ENCODE measurements at places on chromosomes 1 and 21.

DNA sequence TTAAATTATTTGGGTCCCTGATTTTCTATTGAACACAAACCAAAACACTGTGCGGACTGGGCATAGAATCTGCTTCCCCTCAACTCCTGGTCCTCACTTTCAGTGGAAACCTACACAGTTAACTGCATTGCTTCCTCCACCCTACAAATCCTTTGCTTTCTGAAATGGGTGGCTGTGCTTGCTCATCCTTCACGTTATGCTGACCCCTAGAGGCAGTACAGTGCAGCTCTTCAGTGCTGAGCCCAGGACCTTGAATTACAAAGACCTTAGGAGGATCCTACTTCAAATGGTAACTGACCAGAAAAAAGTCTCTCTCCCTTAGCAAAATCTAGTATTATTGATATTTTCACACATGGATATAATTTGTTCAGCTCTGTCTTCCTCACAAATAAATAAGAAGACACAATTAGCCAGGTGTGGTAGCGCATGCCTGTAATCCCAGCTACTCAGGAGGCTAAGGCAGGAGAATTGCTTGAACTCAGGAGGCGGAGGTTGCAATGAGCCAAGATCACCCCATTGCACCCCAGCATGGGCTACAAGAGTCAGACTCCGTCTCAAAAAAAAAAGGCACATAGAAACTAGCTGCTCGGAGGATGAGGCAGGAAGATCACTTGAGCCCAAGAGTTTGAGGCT, 63.4 kb upstream of the L1TD1 start:
- peak; percentile 72 for DNase-seq

DNA sequence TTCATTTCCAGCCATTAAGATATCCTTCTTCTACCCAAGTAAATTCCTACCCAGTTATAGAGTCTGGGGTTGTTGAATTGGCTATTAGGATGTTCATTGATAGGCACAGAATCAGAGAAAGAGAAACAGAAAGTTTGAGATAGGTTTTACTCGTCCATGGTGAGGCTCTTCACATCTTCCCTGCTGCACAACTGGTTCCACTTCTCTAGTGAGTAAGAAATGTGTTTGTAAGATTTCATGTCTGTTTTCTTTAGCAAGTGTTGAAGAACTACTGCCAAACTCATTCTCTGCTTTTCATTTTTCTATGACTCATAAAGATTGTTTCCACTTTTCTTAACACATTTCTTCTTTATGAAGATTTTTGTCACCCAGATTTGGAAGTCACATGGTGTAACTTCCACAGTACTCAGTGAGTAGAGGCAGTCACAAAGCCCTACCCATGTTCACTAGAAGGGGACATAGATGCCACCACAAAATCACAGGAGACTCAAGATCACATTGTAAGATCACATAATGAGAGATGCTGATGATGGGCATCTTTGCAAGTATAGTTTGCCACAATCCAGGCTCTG, 152.3 kb downstream of the SNX7 start:
- no peak for DNase-seq

DNA sequence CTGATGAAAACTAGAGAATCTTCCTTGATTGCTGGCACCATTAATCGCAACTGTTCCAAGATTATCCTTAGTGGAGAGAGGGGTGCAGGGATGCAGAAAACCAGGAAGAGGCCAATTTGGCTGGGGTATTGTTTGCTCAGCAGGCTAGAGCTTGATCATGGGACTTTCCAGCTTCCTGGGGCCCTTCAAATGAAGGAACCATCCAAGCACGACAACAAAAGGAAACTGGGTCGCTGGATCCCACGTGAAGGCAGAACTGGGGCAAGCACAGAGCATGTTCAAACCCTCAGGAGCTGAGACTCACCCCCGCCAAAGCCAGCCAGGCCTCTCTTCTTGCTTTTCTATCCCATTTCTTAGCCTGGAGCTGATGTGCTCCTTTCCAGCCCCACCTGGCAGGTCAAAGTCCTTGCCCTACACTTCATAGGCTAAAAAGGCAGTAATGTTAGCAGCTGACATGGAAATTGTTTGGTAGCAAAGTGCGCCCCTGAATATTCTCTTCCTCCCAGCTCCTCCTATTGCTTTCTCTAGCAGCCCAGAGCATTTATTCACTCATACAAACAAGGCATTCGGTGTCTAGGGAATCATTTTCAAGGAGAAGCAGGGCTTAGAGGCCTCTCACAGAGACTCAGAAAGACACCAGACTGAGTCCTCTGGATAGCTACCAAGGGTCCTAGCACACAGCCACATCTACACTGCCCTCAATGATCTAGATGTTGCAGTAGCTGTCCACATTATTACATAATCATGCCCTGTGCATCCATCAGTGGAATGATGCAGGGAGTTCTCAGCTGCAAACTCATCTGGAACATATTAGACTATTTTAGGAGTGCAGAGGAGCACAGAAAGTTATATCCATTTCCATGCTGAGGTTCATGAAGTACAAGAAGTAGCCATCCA, 11.5 kb downstream of the KCNA2 start:
- DNase-seq = peak; percentile 71

DNA sequence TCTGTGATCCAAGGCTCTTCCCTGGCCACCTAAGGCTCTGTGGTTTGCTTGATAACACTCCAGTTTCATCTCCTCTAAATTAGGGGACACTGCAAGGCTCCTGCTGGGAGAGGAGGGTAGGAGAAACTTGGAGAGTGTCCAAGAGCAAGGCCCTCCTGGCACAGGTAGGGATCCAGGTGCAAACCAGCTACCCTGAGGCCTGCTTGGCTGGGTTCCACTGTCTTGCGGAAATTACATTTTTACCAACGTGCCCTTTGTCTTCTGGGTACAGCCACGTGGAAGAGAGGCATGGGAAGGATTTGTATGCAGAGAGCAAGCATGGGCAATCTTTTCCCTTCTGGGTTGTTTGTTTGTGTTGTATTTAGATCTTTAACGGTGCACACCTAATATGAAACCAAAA, 132.5 kb downstream of the PRDM2 start:
- DNase-seq = peak; percentile 92
